ENCODE measurements at places on chromosomes 13 and 19.
A peak's percentile ranks its signal among the peaks of the same experiment; 100 is the strongest.

DNA sequence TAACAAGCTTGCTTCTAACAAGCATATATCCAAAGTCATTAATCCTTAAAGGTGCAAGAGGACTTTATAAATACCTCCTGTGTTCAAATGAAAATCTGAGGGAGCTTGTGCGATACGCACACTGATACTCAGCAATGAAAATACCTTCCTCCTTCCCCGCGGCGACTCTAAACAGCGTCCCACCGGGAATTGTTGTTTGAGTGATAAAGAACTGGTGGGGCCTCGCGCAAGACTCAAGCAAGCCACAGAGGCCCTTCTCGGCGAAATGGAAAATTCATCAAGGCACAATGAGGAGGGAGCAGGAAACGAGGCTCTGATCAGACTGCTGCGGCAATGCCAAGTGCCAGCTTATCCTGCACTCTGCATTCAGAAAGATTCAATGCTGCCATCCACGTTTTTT lies 126.7 kb downstream of the ABCC4 start:
- no peak for DNase-seq

DNA sequence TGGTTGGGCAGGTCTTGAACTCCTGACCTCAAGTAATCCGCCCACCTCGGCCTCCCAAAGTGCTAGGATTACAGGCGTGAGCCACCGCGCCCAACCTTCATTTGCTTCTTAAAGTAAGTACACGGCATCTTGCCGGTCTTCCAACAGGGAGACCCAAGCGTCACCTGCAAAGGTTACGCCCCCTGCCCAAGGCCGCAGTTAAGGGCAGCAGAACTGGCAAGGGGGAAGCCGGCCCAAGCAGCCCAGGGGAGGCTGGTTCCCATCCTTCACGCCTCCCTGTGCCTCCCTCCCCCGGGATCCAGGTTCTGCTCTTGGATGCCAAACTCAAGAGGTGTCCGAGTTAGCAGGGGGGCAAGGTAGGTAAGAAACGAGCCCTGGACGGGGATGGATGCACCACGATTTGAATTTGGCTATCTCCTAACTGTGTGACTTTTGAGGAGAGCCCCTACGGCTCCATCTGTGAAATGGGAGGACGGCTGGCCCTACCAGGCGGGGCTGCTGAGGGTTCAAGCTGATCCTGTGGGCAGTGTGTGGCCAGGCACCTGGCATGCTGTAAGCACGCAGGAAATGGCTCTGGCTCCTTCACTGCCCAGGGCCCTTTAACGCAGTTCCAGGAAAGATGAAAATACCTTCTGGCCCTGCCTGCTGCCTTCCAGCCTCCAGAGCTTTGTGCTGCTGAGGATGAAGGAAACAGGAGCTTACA lies 9.0 kb downstream of the RFX1 start:
- no peak for DNase-seq

GRCh38 chr13:98896083-98896867 lies 81.6 kb downstream of the DOCK9 start:
- DNase-seq: no peak

- no peak for DNase-seq
Measured at GRCh38 chr19:54431255-54431838, 16.1 kb downstream of the TTYH1 start.

- no peak for DNase-seq
Measured at GRCh38 chr13:71864094-71864985, 2.7 kb downstream of the DACH1 start.

DNA sequence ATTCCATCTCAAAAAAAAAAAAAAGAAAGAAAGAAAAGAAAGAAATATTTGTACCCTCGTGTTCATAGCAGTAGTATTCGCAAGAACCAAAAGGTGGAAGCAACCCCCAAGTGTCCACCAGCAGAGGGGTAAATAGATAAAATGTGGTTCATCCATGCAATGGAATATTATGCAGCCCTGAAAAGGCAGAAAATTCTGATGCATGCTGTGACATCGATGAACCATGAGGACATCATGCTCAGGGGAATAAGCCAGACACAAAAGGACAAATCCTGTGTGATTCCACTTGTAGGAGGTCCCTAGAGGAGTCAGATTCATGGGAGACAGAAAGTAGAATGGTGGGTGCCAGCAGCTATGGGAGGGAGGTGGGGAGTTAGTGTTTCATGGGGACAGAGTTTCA lies 6.4 kb upstream of the LRRC8E start:
- DNase-seq: no peak

DNA sequence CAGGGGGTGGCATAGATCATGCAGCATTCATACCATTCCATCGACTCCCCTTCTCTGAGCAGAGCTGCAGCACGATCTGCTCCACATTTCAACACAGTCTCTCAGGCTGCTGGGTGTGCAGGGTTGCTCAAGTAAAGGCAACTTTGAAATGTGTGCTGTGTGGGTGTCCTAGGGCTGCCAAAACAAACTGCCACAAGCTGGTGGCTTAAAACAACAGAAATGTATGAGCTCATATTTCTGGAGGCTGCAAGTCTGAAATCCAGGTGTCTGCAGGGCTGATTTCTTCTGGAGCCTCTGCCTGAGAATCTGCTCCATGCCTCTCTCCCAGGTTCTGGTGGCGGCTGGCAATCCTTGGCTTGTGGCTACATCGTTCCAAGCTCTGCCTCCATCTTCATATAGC lies 63.7 kb upstream of the WDFY2 start:
- no peak for DNase-seq

DNA sequence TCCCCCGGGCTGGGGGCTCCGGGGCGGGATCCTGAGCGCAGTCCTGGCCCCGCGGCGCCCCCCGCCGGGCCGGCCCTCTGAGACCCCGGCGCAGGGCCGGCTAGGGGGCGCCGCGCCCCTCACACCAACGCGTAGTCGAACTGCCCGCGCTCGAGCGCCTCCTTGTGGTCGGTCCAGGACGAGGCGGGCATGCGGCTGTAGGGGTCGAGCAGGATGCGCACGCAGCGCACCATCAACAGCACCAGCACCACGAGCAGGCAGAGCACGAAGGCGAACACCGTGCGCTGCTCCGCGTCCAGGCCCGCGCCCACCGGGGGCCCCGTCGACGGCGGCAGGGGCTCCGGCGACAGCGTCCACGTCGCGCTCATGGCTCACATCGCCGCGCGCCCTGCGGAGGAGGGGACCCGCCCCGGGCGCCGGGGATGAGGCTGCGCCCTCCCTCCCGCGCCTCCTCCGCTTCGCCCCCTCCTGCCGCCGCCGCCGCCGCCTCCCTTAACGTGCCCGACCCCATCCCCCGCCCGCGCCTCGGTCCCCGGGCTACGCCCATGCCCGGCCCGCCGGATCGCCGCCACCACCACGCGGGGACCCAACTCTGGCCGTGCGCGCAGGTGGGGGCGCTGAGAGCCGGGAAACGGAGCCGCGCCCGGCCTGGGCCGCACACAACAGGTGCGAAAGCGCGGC lies 624 bp downstream of the CTXN1 start:
- DNase-seq: no peak

DNA sequence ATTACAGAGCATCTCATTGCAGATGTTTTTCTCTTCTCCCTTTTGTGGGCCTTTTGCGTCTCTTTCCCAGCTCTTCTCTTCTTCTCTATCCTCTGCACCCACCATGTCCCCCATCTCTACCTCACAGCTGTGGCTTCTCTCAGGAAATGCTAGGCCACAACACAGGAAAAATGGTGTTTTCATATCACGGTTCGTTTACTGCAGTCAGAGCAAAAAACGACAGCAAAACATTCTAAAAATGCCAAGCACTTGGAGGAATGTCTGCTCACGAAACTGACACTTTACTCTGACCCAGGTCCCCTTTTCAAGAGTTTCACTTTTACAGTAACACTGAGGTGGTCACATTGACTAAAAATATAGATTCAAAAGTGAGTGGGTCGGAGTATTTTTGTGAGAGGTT lies 152.2 kb downstream of the DCT start:
- DNase-seq: no peak

DNA sequence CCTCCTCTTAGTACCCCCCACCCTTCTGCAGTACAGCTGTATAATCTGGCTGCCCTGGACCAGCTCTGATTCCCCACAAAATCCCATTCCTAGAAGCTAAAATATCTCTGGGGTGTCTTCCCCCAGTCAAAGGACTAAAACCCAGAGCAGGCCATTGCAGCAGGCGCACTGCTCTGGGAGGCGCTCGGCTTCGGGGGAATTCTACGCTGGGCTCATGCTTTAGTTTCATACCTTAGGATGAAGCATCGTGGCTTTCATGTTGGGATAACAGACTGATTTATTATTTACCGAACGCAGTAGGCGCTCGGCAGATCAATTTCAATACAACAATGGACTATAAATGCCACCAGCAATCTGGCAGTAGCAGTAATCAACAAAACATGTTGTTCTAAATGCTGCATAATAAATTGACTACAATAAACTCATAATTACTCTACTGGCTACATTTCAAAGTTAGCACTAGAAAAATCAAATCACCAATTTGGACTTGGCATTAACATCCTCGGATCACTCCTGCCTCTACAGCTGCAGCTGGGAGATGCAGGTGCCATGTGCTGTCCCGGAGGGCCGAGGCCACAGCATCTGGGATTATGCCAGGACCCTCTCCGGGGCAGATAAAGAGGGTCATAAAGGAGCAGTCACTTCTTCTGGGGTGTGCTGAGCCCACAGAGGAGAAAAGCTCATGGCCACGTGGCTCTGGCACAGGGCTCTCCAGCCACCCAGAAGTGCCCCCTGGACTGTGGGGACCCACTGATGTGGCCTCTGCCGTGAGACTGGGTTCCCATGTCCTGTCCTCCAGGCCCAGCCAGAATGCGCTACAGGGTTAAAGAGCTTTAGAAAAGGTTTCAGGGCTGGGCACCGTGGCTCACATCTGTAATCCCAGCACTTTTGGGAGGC lies 35.3 kb downstream of the CEBPG start:
- no peak for DNase-seq

- DNase-seq: no peak
Measured at GRCh38 chr13:60583911-60584753, 187.1 kb downstream of the TDRD3 start.

- peak; percentile 46 for DNase-seq
Measured at GRCh38 chr19:39328046-39328705, 7.5 kb upstream of the LRFN1 start.

GRCh38 chr19:2500841-2501261 lies 24.9 kb downstream of the GADD45B start:
- no peak for DNase-seq

- DNase-seq: no peak
Measured at GRCh38 chr13:26813980-26814348, 53.4 kb upstream of the GPR12 start.

- DNase-seq: no peak
Measured at GRCh38 chr13:80706164-80706471, 365.2 kb upstream of the SPRY2 start.

- no peak for DNase-seq
Measured at GRCh38 chr13:41145136-41145908, 12.7 kb upstream of the KBTBD6 start.

GRCh38 chr13:95298169-95298965 lies 2.9 kb downstream of the ABCC4 start:
- no peak for DNase-seq

GRCh38 chr19:48379058-48379457 lies 12.3 kb downstream of the KDELR1 start:
- DNase-seq: no peak

DNA sequence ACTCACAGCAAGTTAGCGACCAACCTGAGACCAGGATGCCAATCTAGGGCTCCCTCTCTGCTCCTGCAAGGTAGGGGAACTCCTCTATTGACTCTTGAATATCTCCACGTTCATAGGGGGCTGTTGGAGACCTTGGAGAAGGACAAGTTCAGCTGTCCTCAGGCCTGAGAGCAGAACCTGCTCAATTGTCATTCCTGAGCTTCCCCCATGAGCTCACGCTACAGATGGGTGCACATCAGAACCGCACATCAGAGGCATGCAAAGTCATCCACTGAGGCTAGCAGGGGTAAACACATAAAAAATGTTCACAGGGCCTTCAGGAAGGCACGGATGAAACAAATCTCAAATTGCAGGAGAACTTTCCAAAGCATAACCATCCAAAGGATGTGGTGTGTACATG lies 168.8 kb upstream of the ZNF507 start:
- DNase-seq: no peak

DNA sequence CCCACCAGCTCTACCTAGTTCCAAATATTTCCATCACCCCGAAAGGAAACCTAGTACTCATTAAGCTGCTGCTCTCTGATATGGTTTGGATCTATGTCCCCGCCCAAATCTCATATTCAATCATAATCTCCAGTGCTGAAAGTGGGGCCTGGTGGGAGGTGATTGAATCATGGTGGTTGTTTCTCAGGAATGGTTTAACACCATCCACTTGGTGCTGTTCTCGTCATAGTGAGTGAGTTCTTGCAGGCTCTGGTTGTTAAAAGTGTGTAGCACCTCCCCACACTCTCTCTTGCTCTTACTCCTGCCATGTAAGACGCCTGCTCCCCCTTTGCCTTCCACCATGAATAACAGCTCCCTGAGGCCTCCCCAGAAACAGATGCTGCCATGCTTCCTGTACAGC lies 43.4 kb upstream of the MED4 start:
- no peak for DNase-seq

DNA sequence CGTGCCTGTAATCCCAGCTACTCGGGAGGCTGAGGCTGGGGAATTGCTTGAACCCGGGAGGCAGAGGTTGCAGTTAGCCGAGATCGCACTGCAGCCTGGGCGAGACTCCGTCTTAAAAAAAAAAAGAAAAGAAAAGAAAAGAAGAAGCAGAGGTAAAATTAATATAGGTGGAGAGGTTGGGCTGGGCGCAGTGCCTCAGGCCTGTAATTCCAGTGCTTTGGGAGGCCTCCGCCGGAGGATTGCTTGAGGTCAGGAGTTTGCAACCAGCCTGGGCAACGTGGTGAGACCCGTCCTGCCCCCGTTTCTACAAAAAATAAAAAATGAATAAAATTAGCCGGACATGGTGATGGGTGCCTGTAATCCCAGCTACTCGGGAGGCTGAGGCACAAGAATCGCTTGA lies 912 bp upstream of the TUBA3C start:
- DNase-seq: no peak

- no peak for DNase-seq
Measured at GRCh38 chr13:32431361-32431760, 3.4 kb upstream of the N4BP2L1 start.

DNA sequence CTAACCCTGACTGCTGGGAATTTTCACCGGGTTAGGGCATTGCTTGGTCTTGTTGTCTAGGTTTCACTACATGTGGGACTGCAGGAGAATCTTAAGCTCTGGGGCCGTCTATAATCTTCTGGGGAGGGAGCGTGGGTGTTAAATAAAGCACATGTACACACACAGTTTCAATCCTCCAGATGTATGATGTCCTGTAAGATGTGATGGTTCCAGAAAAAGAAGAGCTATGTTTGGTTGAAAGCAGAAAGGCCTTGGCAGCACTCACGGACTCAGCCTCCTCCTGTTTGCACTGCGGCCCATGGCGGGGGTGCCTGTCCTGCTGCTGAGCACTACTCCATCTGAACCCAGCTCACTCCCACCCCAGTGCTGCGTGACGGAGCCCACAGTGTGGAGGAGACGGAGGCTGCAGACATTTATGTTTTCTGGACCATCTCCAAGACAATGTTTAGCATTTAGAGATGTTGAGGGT lies 343.5 kb downstream of the TEX29 start:
- peak; percentile 79 for DNase-seq

Measured in urinary bladder (tissue), 4 donors.